ENCODE measurements at places on chromosomes 4 and X.

GRCh38 chr4:102817021-102817605 lies 10.2 kb downstream of the UBE2D3 start:
- DNase-seq = no peak

GRCh38 chrX:41684138-41684537 lies 4.6 kb upstream of the GPR34 start:
- no peak for DNase-seq

DNA sequence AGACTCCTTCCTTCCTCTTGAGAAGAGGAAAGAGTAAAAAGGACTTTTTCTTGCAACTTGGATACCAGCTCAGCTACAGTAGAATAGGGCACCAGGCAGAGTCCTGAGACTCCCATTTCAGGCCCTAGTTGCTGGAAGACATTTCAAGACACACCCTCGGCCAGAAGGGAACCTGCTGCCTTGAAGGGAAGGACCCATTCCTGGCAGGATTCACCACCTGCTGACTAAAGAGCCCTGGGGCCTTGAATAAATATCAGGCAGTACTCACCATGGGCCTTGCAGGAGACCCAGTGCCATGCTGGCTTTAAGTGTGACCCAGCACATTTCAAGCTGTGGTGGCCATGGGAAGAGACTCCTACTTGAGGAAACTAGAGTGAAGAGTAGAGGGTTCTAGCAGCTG lies 317.6 kb downstream of the DKK2 start:
- DNase-seq = no peak

- DNase-seq = peak; percentile 55
These were observed 123.5 kb downstream of the ZNF827 start for GRCh38 chr4:145815027-145815612.

DNA sequence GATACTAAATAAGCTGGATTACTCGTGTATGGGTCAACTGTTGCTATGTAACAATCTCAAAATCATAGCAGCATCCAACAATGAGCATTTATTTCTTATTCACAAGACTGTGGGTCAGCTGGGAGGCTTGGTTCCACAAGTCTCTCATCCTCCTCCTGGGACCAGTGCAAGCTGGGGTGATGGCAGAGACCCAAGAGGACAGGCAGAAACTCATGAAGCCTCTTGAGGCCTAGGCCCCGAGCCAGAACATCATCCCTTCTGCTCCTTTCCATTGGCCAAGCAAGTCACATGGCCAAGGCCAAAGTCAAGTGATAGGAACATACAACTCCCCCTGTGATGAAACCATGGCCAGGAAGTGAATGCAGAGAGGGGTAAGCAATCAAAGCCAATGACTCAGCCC lies 422.1 kb downstream of the BCOR start:
- no peak for DNase-seq

DNA sequence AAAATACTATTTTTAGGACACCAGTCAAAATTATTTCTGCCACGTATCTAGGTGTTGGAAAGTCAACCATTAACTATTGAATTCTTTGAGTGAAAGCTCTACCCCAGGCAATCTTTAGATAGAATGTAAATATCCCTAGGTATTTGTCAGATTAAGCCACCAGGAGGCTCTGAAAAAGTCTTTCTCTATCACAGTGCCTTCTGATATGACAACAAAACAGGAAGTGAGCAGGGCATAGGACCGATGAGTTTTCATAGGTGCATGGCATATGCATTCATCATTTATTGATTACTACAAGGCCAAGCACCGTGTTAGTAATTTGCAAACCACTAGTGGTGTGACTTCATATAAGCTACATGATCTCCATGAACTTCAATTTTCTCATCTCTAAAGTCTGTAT lies 333.6 kb upstream of the F9 start:
- DNase-seq = no peak

DNA sequence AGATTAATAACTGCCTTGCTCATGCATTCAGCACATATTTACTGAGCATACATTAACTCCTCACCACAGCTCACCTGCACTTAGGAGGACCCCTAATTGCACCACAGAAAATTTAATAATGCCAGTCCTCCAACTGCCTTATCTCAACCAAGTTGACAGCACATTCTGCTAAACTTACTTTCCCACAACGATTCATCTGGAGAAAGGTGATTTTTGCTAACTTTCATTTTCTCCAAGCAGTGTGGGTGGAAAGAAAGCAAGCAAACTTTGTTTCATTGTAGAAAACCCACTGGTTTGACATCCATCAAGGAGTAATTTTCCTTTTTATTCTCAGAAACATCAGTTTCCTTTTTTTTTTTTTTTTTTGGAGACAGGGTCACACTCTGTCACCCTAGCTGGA lies 49.1 kb downstream of the RASGEF1B start:
- DNase-seq = no peak

DNA sequence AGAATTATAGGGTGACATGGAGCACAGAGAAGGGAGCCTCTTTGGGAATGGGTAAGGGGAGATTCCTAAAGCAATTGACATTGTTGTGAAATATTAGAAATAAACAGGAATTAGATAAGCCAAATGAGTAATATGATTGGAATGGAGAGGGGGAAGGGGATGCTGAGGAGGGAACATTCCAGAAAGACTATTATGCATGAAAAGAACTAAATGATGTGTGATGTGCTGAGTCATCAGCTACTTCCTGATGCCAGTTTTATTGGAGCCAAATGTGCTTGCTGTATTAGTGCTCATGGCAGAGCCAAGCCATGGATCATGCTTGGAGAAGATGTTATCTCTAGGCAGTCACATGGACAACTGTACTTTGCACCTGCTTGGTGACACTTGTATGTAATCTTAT lies 189.0 kb upstream of the HCCS start:
- no peak for DNase-seq

DNA sequence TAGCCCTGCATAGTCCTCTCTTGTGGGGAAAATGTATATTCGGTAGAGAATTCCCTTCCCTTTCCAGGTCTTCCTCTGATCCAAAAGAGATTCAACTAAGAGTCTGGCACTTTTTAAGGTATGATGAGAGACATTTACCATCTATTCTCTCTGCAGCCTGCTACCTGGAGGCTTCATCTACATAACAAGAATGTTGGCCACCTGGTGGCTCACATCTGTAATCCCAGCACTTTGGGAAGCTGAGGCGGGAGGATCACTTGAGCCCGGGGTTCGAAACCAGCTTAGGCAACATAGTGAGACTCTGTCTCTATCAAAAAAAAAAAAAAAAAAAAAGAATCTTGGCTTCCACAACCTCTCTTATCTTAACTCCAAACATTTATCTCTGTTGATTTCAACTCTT lies 40.4 kb upstream of the NOCT start:
- DNase-seq = no peak

GRCh38 chrX:149032449-149032848 lies 472.7 kb downstream of the IDS start:
- no peak for DNase-seq

DNA sequence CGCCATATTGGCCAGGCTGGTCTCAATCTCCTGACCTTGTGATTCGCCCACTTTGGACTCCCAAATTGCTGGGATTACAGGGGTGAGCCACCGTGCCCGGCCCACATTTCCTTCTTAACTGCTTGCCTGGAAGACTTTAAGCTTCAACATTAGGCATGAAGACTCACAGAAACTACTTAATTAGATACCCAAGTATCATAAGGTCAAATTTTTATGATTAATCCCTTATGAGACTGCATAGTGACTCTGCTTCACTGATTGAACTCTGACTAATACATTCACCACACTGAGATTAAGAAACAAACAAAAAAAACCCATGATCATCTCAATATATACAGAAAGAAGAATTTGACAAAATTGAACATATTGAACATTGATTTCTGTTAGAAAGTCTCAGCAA lies 87.4 kb upstream of the KCTD8 start:
- no peak for DNase-seq

DNA sequence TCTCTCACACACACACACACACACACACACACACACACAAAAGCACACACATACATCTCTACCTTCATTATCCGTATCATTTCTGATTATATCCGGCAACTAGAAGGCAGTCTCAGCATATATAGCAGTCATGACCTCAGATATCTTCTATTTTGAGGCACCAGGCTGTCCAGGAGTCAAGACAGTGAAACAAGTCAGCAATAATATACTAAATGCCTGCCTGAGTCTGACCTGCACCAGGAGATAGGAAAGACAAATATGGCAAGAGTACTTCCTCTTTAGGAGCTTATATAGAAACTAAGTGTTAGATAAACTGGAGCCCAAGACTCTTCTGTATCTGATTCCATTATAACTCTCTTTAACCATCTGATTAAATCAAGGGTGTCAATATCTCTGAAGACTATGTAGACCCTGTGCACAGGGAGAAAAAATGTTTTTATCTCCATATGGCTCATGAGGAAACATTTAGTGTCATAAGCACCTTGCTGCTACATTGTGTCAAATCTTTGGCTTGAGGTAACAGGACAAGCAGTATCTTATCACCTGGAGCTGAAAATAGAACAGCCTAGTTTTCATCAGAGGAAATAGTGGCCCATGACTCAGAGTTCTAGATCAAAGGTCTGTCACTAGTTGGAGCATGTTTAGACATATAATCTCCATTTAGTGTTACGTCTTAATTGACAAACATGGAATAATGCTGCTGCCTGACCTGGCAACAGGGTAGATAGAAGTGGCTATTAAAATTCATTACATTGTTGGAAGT lies 27.0 kb upstream of the FAM47B start:
- DNase-seq = no peak

DNA sequence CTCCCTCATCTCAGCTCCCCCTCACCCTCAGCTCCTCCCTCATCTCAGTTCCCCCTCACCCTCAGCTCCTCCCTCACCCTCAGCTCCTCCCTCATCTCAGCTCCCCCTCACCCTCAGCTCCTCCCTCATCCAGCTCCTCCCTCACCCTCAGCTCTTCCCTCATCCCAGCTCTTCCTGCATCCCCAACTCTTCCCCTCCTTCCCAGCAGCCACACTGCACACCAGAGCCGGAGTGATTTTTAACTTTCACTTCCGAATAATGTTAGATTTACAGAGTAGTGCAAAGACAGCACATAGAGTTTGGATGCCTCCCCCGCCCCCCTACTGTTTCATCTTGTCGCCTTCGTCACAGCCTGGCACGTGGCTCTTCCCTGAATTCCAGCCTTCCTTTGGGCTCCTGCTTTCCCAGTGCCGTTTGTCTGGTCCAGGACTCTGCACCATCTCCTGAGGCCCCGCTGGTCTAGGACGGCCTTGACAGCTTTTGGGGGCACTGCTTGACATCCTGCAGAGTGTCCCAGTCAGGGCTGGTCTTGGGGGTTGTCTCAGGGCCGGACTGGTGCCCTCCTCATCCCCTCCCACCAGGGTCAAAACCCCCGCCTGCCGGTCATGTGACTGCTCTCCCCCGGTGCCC lies 110.2 kb downstream of the FAM53A start:
- DNase-seq = no peak

- no peak for DNase-seq
These were observed 101.8 kb downstream of the ATP11C start for GRCh38 chrX:139831017-139831416.

DNA sequence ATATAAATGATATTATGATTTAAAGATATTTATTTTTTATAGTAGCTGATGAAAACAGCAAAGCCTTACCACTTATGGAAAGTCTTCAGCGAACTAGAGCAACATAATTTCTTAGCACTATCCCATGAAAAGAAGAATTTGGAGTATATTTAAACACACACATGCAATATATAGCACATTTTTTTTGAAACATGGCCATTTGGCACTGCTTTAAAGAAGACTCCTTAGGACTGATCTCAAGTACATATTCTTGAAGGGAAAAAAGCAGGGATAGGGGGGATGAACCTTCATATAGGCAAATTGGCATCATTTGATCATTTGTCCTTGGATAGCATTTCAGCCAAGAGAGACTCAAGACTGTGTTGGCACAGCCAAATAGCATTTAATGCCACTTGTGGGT lies 193.3 kb downstream of the ANKRD50 start:
- DNase-seq = no peak

DNA sequence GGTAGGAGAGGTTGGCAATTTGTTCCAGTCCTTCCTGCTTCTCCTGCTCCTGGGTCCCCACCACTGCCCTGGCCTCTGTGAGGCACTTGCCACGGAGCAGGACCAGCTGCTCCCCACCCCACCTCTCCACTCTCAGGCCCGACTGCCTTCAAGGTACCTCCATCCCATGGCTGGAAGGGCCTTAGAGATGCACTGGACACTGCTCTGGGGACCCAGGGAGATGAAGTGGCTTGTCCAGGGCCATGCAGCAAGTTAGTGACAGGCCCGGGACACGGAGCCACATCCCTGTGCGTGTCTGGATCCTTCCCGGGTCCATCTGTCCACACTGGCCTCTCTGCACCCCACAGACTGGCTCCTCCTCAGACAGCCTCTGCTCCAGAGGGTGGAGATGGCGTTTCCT lies 105.3 kb downstream of the CPZ start:
- no peak for DNase-seq

DNA sequence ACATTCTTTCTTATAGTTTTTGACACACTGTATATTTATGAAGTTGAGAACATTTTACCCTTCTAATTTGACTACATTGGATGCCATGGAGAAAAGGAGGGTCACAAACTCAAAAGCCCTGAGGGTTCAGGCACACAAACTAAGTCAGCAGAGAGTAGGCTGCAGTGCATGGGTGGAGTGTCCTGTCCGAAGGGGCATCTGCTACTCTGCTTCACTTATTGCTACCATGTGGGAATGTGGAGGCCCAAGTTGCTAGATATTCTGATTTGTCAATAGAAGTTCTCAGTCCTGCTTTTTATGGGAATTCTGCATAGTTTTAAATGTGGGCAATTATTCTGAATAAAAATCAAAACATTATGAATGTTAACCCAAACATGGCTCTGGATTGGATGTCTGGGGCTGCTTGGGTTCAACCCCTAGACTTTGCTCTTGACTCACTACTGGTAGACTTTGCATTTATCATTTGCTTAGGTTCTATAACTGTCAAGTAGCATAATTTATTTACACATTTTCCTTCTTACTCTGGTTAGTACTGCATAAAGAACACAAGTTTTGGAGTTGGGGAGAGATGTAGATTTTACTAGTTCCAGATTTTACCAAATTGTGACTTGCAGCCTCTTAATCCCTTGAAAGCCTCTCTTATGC lies 255.1 kb downstream of the SPRY1 start:
- no peak for DNase-seq

DNA sequence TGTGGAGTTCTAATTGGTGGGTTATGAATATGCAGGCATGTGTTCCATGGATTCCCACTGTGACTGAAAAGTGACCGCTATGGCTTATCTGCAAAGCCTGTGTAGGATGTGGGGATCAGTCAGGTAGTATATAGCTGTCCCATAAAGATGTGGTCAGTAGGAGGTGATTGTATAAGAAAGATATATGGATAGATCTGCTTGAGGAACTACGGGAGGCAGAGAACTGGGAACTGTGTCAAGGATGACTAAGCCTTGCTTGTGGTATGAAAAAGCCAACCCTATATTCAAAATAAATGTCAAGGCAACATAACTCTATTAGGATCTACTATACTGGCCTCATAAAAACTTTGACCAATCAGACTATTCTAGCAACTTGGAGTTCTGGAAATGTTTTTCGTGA lies 185.2 kb downstream of the KLHL4 start:
- DNase-seq = no peak

GRCh38 chrX:13605611-13606010 lies 36.2 kb downstream of the EGFL6 start:
- no peak for DNase-seq

All from stimulated activated CD4-positive, alpha-beta T cell treated with anti-CD3 and anti-CD28 coated beads, Interleukin-15, amount 100 ng/mL, for 24 hours (primary cell).